Stimulated activated effector memory CD8-positive, alpha-beta T cell treated with anti-CD3 and anti-CD28 coated beads, Interleukin-12 subunit alpha, Interleukin-12 subunit beta, amount 100 ng/mL, for 72 hours (primary cell): ENCODE measurements at places on chromosomes 16 and 17.

DNA sequence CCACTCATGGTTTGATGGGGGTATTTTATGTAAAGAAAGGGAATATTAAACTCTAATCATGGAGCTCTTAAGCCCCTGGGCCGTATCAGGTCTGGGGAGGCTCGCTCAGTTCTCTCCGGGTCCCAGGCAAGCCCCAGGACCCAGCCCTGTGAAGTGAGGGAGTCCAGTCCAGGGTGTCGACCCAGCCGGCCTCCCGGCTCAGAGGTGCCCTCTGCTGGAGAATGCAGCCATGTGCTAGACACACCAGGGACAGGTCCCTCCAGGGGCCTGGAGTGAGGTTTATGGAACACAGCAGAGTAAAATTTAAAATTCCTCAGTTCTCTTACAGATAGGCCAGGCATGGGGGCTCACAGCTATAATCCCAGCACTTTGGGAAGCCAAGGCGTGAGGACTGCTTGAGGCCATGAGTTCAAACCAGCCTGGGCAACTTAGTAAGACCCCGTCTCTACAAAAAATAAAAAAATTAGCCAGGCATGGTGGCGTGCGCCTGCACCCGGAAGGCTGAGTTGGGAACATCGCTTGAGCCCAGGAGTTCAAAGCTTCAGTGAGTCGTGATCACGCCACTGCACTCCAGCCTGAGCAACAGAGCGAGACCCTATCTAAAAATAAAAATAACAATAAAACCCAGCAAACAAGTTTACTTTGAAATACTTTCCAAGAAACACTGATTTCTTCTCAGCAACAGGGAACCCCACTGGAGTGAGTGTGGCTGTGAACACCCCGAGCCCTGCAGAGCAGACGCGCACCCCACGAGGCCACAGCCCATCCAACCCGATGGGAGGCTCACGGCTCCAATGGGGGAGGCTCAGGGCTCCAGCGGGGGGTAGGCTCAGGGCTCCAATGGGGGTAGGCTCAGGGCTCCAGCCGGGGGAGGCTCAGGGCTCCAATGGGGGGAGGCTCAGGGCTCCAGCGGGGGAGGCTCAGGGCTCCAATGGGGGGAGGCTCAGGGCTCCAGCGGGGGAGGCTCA, 72.2 kb downstream of the ZNF778 start:
- DNase-seq = peak; percentile 62

DNA sequence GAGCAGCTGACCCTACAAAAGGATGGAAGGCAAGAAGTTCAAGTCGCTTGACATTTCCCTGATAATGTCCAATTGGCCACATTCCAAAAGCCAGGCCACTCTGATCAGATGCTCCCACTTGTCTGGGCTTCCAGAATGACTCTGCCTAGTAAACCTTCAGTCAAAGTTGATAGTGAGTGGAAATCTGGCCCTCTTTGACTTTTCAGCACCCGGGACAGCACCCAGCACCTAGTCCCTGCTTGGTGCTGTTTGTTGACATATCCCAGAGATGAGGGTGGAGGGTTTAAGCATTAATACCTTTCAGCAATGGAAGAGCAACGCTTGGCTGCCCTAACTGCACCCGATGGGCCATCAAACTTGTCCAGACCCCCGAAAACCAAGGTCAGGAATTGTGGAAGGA, 131.3 kb downstream of the AIPL1 start:
- DNase-seq = no peak

- DNase-seq = no peak
Measured at GRCh38 chr17:52026075-52026474, 132.4 kb downstream of the CA10 start.

DNA sequence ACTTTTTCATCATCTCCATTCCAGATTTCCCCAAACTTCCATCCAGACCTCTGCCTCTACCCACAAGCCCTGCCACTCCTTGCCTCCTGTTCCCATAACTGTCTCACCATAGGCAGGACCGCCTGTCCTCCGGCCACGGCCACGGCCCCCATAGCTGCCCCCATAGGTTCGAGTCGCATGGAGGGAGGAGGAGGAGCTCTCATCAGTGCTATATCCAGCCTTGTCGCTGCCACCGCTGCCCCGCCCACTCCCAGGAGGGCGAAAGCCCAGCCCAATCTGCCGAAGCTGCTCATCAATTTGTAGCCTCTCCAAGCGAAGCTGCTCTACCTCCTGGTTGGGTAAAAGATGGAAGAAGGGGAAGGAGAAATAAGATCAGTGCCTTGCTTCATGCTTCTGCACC, 3.4 kb upstream of the SOX15 start:
- no peak for DNase-seq

- no peak for DNase-seq
Measured at GRCh38 chr17:53313746-53314145, 509.0 kb upstream of the KIF2B start.

DNA sequence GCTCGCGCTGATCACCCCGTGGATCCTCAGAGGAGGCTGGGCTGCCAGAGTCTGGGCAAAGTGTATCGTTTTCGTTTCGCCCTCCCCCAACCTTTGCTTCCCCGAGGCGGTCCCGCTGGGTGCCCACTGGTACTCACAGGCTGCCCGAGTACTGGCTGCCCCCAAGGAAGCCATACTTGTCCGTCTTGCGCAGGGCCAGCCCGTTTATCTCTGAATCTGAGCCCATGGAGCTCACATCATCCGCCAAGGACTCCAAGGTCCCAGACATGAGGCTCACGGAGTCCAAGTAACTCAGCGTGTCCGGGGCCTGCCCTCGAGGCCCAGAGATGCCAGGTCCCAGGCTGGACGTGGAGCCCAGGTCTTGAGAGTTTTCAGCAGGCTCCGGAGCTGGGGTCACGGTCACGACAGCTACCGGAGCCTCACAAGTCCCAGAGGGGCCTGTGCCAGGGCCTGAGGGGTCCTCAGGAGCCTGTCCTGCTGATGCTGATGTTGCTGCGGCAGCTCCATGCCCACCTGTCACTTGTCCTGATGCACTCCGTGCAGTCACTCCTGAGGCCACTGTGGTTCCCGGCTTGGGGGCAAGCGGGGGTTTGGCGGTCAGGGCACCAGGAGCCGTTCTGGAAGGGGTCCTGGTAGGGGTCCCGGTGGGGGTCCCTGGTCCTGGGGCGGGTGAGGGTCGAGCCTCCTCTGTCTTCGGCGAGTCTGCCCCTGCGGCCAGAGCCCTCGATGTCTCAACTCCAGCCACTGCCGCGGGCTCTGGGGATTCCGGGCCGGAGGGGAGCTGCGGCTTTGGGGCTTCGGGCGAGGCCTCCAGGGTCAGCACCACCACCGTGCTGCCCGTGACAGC, 980 bp downstream of the TBC1D10B start:
- peak; percentile 67 for DNase-seq

- no peak for DNase-seq
Measured at GRCh38 chr16:29230671-29231096, 175.8 kb downstream of the NPIPB11 start.

GRCh38 chr17:64216338-64217248, 46.5 kb downstream of the TEX2 start:
- no peak for DNase-seq

DNA sequence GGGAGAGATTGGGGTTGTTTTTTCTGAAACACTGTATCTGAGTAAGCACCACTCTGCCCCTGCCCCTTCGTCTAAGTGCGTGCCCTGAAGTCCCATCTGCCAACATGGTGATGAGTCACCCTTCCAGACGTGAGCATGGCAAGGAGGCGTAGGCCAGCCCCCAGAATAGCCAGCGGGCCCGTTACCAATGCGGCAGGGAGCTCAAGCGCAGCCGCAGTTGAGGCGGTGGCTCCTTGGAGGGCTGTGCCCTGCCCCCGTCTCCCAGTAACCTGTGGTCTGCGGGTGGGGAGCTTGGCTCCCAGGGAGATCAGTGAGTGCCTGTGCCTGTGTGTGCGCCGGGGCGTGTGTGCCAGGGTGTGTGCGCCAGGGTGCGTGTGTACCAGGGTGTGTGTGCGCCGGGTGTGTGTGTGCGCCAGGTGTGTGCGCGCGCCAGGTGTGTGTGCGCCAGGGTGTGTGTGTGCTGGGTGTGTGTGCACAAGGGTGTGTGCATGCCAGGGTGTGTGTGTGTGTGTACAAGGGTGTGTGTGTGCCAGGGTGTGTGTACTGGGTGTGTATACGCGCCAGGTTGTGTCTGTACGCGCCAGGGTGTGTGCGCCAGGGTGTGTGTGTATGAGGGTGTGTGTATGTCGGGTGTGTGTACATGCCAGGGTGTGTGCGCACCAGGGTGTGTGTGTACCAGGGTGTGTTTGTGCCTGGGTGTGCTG, 98.6 kb upstream of the CHMP6 start:
- peak; percentile 83 for DNase-seq

DNA sequence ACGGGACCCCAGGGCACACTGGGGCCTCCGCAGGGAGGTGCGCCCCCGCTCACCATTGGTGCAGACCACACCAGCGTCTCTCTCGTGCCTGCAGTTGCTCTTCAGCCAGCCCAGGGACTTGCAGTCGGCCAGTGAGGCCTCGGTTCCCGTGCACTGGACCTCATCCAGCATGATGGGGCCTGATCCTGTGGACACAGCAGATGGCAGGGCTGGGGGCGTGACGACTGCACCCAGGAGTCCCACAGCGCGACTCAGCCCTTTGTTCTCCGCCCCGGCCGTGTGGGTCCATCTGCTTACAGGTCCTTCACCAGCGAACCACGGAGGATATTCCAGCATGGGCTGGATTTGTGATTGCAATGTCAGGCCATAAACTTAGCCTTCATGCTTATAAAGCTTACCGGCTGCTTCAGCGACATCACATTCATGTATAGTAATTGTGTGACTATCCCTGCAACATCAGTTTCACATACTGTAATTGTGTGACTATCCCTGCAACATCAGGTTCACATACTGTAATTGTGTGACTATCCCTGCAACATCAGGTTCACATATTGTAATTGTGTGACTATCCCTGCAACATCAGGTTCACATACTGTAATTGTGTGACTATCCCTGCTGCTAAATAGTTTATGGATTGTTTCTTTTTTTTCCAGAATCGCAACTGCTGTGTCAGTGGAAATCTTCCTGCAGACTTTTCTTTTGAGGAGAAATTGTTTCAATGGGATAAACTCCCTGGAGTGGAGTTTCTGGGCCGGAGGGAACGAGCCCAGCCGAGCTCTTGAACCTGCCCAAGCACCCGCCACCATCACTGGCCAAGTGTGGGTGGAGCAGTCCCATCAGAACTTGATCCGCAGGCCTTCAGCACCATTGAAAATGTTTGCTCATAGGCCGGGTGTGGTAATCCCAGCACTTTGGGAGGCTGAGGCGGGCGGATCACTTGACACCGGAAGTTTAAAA, 4.8 kb downstream of the LGALS3BP start:
- no peak for DNase-seq

DNA sequence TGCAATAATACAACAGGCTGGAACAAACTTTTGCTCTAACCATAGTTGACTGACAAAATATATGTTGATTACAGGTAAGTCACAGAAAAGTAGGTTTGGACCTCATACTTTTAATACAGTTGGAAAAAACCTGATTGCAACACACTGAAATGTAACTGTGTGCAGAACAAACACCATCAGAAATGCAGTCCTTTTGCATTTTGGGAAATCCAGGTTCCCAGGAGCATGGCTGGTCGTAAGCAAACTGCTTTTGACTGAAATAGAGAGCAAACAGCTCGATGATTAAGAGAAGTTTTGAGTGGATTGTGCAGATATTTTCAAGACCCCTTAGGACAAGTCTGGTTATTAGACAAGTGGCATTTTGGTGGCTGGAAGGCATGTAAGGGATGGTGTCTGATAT, 8.0 kb downstream of the IGF2BP1 start:
- no peak for DNase-seq
